ENCODE measurements at places on chromosomes 16 and 17.

DNA sequence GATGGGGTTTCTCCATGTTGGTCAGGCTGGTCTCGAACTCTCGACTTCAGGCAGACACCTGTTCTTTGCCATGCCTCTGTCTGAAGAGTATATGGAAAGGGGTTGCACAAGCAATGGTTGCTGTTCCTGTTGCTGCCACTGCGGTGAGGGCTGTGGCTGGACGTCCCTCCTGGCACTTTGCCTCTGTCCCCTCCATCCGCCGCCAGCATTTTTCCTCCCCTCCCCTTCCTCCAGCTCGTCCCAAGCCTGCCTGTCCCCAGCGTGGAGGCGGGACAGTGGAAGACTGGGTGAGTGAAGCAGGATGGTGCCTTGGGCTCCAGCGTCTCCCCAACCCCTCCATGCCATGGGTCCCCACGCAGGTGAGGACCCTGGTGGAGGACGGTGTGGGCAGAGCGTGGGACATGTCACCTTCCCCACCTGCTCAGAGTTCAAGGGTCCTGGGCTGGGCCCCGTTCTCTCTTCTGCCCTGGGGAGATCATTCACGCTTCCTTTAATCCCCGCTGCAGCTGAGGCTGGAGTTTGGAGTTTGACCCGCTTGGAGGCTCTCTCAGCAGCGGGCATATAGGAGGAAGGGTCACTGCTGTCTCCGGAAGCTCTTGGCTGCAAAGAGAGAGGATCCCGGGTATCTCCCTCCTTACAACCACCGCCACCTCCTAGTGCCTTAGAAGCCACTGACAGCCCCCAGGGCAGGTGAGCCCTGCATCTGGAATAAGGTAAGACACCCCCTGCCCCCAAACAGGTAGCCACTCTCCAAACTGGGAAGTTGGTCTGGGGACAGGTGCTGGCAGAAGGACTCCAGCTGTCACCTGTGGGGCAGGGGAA, at the start of gene SLC5A11:
Gene SLC5A11, plus strand, starts transcription at position 238 of the 822 bp plus-strand sequence. CDS start 12,681 bp downstream, outside the sequence.
- DNase-seq: no peak

DNA sequence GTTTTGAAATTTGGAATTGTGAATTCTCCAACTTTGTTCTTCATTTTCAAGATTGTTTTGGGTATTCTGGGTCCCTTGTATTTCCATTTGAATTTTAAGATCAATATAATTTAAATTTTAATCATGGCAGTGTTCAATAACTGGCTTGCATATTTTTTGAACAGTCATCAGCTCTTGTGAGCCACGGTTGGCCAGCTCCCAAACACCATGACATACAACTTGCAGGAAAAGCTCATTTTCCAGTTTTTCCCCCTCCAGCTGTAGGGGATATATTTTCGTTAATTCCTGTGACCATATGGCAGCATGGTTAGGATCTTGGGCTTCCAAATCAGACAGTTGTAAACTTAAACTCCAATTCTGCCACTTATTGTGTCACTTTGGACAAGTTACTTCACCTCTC, 690.1 kb downstream of the WWOX start:
- no peak for DNase-seq

DNA sequence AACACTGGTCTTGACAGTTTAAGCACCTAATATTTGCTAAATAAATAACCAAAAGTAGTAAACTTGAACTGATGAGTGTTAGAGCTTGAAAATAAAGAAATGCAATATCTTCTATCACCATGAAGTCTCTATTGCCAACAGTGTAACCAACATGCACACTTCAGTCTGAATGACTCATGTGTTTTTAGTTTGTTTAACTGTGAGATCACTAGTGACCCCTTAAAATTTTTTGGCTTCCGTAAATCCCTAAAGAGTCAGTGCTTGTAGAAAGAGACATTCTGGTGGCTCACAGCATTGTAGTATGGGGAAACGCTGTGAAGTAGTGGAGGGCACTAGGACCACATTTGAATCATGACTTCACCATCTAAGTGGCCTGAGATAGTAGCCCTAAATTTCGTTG, 341.1 kb downstream of the PMP22 start:
- no peak for DNase-seq

DNA sequence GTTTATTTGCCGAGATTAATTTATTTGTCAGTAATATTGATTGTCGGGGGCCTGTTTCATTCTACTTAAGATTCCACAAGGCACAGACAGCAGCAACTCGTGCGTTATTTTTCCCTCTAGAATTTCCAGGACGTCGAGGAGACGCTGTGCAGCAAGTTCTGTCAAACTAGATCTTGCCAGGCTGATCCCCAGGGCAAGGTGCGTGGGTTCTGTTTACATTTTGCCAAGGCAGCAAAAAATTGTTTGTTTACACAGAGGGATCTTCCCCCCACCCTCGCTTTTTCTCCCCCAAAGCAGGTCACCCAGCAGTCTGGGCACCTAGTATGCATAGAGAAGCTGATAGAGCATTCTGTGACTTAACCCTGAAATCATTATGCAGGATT, 111.4 kb downstream of the IRX3 start:
- no peak for DNase-seq

- DNase-seq: no peak
Observed at GRCh38 chr17:81385320-81386111, 9.7 kb upstream of the BAHCC1 start.

DNA sequence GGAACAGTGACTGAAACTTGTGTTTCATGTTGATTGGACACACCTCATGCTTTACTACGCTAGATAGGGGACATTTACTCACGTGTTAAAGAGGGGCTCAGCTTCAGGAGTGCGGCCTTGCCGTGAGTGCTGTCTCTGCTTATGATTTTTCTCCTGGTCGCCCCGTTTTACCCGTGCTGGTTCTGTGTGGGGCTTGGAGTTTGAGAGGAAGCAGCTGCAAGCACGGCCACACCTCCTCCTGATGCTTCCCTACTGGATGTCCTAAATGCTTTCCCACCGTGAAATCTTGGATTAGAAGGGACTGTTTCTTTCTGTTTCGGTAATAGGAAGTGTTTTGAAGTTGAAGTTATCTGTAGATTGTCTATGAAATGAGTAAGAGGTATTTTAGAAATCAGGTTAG, 54.0 kb upstream of the ZNF750 start:
- DNase-seq: no peak

DNA sequence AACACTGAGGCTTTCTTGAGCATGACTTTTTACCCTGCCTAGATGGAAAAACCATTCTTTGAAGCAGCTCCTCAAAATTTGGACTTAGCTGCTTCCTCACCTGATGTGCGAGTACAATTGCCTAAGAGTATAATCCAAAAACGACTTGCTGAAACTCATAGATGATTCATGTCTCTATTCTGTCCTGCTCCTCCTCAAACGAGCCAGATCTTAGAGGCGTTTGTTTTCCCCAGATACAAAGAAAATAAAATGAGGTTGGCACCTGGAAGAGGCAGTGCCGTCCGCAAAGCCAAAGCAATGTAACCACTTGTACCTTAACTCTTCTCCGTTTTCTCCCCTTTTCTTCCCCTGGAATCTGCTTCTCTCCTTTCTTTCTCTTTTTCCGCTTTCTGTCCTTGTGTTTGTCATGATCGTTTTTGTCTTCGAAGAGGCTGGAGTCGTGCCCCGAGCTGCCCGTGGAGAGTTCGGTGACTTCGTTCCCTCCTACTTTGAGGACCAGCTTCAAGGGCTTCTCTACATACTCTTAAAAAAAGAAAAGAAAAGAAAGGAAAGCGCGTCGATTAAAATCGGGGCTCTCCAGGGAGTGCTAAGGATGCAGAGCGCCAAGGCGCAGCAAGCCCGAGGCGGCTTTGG, 895 bp downstream of the BRD7 start:
- no peak for DNase-seq

DNA sequence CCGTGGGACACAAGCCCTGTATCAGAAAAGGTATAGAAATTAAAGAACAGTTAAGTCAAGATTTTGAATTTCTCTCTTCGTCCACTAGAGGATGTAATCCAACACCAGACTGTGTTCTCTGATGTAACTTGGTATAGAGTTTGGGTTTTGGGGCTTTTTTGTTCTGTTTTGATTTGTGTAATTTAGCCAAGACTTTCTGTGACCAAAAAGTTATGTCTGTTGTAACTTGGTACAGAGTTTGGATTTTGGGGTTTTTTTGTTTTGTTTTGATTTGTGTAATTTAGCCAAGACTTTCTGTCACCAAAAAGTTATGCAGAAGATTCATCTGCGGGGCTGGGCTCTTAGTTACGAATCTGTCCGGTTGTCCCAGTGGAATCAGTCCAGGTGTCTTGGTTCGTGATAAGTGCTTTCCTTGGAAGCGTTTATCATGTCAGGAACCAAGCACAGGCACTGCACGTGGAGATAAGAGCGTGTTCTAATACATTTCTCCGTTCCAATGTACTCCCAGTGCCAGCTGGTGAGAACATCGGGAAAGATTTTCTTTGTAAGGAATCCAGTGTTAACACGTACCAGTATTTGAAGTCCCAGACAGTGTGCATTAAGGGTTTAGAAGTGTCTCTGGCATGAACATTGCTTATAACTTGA, 44.1 kb upstream of the SEC14L1 start:
- no peak for DNase-seq

- no peak for DNase-seq
Observed at GRCh38 chr16:832652-833336, 32.3 kb upstream of the GNG13 start.

DNA sequence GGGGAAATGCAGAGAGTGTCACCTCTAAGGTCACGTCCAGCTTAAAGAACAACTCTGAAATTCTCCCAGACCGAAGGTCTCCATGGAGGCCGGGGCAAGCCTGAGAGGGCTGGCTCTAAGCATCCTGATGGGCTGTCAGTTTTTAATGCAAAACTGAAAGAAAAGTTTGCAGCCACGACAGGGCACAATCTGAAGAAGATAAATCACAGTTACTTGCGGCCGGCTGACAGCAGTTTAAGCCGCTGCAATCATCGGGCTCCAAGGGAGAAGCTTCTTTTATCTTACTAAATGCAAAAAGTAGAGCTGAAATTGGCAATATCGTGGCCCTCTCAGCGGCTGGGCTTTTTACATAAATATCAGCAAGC, 168.8 kb downstream of the CYLD start:
- no peak for DNase-seq

- no peak for DNase-seq
Observed at GRCh38 chr16:2854700-2855309, 3.2 kb downstream of the PRSS22 start.

- no peak for DNase-seq
Observed at GRCh38 chr16:7976563-7976962, 613.7 kb downstream of the TMEM114 start.

DNA sequence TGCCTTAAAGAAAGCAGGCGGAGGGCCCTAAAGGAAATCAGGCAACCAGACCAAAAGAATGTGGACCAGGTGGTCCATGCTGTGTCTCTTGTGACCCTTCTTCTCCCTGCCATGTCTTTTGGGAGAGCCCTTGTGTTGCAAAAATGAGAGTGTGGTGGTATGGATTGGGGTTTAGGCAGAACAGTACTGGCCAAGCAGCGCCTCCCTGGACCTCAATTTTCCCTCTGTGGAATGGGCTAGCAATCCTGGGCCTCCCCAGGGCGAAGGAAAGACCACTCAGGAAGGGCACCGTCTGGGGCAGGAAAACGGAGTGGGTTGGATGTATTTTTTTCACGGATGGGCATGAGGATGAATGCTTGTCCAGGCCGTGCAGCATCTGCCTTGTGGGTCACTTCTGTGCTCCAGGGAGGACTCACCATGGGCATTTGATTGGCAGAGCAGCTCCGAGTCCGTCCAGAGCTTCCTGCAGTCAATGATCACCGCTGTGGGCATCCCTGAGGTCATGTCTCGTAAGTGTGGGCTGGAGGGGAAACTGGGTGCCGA, 7.6 kb upstream of the NLRC5 start:
- no peak for DNase-seq

DNA sequence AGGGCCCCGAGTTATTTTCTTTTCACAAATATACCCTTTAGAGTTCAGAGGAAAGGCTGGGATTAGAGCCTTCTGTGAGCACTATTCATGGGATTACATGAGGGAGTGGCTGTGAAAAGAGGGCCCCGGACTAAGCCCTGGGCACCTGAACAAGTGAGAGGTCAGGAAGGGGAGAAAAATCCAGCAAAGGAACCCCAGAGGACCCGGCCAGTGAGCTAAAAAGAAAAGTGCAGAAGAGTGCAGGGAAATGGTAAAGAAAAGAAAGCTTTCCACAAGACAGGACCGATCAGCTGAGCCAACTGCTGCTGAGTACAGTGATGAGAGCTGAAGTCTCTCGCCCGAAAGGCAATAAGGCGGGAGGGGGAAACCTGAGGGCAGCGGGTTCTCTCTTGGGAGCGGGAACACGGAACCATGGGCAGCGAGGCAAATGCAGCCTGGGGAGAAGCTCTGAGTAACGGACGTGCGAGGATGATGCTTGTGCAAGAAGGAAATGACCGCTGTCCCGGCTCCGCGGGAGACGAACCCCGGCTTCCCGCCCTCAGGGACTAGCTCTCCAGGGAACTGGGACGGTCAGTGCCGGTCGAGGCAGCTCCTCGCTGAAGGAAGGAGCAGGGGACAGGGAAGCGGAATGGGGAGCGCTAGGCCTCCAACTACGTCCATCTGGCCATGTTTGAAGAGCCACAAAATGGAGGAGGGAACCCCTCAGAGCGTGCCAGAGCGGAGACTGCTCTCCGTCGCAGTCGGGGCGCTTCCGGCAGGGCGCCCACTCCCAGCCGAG, 665 bp upstream of the ALDH3A2 start:
- DNase-seq: no peak

DNA sequence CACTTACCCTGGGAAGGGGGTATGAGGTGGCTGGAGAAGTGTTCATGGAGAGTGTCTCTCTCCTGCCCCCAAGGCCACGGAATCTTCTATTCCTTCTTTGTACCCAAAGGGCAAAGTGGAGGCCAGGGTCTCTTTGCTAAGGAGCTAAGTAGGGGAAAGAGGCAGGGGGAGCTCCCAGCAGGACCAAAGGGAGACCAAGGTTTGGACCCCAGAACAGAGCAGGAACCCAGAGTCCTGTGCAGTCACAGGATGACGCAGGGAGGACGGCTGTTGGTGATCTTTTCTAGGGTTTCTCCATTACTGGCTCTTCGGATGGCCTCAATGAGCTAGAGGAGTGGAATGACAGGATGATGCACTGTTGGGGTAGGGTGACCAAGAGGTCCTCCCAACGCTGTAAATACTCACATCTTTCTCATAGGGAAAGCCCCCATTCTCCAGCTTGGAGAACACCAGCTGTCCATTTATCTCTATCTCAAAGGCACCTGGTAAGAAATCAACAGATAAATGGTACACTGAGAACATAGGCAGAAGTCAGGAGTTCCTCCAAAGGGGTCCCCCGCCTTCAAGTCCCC, 966 bp downstream of the MIEN1 start:
- no peak for DNase-seq

DNA sequence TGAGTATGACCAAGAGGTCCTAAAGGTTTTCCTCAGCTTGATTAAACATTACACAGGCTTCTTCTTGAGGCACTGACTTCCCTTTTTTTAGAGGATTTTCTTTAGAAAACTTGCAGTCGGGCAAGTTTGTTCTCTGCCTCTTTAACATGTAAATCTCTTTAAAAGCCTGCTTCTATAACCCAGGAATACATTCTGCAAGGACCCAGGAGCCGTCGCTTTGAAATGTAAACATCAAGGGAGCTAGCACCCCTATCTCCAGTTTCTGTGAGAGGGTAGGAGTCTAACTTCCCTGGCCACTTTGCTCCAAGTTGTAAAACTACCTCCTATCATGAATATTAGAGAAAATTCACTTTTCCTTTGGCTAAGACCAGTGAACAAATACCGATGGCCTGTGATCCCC, 201.5 kb upstream of the CPHXL start:
- DNase-seq: no peak
